Endothelial cell of umbilical vein (primary cell): ENCODE measurements at places on chromosomes 12 and 14. TPM values are rescaled to one million over a fixed set of nuclear protein-coding genes. Genes with fewer than 3 reads are reported as not detected.

- DNase-seq: no peak
Measured at GRCh38 chr12:25280082-25280481, 29.4 kb upstream of the KRAS start.

GRCh38 chr12:10211101-10211939, 1.4 kb upstream of the GABARAPL1 start:
- no peak for DNase-seq

DNA sequence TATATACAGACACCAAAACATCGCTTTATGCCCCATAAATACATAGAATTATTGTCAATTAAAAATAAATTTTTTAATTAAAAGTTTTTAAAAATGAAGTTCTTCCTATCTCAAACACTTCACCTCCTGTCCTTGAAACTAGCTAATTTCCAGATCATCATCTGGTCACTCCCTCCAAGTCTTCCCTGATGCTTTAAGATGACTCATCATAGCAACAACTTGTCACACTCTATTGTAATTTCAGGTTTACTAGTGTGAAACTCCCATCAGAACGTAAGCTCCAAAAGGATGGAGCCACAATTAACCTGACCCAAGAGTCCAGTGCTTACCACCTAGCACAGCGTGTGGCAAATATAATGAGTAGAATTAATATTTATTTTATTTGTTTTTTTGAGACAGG, 16.3 kb downstream of the GXYLT1 start:
- no peak for DNase-seq

DNA sequence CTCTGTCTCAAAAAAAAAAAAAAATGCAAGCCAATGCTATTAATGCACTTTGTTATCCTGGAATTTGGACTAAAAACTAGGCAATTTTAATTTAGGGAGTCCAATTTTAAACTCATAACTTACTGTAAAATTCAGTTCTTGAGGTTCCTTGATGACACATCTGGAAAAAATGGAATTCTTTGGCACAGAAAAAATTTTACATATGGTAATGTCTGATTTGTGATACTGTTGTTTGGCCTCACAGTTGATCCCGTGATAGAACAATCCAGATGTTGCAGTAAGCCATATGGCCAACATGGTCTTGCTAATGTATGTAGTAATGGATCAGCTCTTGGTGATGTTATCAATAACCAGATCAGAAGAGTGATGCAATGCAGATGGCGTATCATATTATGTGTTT, 1089.8 kb downstream of the FLRT2 start:
- no peak for DNase-seq

Gene KDM2B
- total RNA-seq: 34.3 and 37.3 TPM in 2 replicates

Gene PRICKLE1
- total RNA-seq: 69.0 and 86.0 TPM in 2 replicates
